ENCODE measurements at places on chromosomes 4 and X.

- DNase-seq, result no peak
These were observed 72.8 kb downstream of the SLC9A7 start for GRCh38 chrX:46686003-46686645.

- DNase-seq, result no peak
These were observed 14.2 kb downstream of the CPE start for GRCh38 chr4:165393051-165393450.

- DNase-seq, result no peak
These were observed 15.1 kb upstream of the NKX3-2 start for GRCh38 chr4:13559413-13559812.

DNA sequence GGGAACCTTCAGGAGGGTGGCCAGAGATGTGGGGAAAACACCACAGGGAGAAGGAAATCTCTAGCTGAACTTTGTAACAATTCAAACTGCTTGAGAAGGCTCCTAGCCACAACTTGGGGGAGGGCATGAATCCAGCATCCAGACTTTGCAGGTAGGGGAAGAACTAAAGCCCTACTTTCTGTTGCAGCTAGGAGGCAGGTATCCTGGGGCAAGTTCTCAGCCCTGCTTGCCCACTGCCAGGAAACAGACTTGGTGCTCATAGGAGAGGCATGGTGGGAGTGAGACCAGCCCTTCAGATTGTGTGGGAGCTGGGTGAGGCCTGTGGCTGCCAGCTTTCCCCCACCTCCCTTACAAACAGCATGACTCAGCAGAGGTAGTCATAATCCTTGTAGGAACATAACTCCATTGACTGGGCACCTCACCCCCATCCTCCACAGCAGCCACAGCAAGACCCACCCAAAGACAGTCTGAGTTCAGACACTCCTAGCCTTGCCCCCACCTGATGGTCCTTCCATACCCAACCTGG, 209.5 kb upstream of the CPEB2 start:
- DNase-seq, result no peak

- no peak for DNase-seq
These were observed 45.4 kb upstream of the AFAP1 start for GRCh38 chr4:7985072-7985471.

DNA sequence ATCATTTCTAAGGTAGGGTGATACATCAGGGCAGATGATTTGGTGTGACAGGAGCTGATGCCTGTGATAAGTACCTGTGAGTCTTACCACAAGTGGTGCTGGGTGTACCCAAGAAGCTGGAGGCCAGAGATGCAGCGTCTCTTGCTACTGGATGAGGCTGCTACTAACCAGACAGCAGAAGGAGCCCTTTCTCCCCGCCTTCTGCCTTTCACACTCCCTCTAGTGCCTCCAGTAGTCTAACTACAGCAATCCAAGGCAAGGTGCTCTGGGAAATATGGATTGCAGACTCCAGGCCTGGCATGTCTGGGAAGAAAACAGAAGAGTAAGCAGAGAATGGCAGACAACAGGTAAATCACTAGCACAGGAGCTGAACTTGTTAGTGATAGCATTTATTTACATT, 470.8 kb downstream of the NKX6-1 start:
- DNase-seq, result no peak

DNA sequence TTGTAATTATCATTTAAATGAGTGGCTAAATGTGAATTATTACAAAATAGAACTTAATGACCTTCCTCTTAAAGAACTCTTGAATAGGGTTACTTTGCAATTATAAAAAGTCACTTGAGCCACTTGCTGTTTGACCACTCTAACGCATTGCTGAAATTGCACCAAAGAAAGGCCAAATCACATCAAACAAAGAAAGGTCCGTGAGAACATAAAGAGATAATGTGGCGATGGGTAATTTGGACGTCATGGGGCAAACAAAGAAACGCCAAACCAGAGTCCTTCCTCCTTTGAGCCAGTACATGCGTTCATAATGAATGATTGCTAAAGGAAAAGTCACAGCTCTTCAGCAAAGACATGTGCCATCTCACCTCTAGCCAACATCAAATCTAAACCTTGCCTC, 229.8 kb upstream of the STS start:
- DNase-seq, result no peak

DNA sequence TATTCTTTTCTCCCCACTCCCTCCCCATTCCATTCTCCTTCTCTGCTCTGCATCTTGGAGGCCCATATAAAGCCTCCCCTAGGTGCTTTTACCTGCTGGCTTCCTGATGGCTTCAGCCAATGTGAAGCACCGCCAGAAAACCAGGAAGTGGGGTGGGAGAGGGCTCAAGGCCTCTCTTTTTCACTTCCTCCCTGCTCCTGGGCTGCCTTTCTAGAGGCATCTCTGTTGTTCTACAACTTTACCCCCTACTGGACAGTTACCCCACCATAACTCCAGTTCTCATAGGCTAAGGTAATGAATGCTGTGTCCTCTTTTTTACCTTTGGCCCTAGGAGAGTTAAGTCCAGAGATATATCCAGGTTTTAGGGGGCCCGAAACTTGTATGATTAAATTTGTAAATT, 62.4 kb upstream of the PPARGC1A start:
- no peak for DNase-seq
